NCI-H2081 treated with DMSO at 0.1 percent for 48 hours (cell line): ENCODE measurements at places on chromosomes 1 and 21.

- DNase-seq, result no peak
These were observed 30.3 kb upstream of the CLIC4 start for GRCh38 chr1:24714859-24715520.

GRCh38 chr1:183080406-183080805 is 57.2 kb downstream of the LAMC1 start:
- no peak for DNase-seq

DNA sequence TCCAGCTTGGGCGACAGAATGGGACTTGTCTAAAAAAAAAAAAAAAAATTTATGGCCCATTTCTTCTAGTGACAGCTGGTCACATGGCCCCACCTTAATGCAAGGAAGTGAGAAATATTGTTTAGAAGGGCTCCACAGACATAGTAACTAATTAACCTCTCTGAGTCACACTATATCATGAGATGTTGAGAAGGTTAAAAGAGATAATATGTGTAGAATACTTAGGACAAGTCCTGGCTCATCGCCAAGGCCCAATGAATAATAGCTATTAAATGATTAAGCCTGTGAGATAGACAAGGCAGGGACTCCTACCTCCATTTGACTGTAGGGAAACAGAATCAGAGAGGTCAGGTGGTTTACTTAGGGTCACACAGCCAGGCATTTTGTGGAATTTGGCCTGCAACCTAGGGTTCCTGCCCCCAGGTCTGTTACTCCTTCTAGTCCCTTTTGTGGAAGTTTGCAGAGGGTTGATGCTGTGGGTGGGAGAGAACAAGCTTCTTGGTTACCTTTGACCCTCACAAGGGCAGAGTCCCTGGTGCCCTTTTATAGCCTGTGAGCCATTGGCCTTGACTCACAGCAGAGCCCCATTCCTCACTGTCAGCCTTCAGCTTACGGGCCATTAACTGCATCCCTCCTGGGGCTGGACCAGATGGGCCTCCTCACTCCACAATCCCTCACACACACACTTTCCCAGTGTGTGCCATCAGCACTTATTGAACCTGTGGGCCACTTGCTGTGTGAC is 48.5 kb downstream of the OPRD1 start:
- no peak for DNase-seq

DNA sequence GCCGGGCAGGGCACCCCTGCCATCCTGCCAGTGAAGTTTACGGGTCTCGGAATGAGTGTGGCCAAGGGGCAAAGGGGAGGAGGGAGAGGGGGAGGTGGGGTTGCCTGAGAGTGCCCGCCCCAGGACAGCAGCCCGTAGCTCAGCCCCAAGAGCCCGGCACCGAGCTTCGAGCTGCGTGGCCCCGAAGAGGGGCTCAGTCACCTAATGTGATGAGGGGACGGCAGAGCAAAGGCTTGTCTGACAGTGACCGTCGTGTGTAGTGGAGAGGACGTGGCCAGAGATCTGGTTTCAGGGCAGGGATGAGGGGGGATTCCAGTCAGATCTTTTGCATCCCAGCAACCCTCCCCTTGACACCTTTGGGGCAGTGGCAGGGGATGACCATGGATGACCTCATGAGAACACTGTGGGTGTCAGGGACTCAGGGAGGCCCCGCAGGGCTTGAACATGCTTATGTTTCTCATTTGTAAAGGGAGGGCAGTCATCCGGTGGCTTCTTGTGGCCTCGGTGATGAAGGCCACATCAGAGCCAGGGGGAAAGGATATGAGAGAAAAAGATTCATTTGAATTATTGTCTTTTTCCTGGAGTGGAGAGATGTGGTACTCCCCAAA is 1.1 kb upstream of the TRPM2 start:
- DNase-seq, result no peak

GRCh38 chr1:14655385-14655784 is 56.9 kb downstream of the KAZN start:
- no peak for DNase-seq

DNA sequence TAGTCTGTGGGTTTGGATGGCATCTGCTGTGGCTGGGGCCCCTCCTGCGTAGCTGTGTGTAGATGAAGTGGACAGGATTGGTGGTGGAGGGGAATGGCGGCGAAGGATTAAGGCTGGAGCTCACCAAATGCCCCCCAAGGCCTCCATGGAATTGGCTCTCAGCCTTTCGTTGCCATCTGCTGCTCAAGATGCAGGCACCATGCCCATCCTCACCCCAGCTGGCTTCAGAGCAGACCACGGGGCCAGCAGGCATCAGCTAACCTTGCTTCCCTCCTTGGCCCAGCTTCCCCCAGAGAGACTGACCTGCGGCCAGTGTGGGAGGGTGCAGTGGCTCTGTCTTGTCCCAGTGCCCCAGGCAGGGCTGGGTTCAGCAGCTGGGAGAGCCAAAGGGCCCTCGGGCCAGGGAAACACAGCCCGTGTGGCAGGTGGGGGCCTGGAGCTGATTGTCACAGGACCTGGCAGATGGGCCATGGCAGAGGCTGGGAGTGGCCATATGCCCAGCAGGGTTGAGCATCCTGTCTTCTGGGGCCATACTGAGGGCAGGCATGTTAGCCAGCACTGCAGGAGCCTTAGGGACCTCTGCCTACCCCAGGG is 66.8 kb upstream of the ACTL8 start:
- DNase-seq, result no peak

GRCh38 chr1:183585038-183585437 is 5.2 kb downstream of the NCF2 start:
- DNase-seq, result no peak

DNA sequence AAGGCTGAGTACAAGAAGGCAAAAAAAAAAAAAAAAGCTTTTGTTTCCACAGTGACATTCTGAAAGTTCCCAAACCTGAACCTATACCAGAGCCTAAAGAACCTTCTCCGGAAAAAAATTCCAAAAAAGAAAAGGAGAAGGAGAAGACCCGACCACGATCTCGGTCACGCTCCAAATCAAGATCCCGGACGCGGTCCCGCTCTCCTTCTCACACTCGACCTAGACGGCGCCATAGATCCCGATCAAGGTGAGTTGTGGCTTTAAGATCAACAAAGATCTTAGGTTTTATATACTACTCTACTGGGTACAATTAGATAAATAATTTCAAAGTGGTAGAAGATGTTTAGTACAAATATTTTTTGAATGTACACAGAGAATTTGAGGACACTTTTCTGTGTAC is 9.3 kb downstream of the SRRM1 start:
- DNase-seq, result no peak

GRCh38 chr1:16478091-16478490 is 36.0 kb downstream of the RNU1-1 start:
- DNase-seq, result no peak

DNA sequence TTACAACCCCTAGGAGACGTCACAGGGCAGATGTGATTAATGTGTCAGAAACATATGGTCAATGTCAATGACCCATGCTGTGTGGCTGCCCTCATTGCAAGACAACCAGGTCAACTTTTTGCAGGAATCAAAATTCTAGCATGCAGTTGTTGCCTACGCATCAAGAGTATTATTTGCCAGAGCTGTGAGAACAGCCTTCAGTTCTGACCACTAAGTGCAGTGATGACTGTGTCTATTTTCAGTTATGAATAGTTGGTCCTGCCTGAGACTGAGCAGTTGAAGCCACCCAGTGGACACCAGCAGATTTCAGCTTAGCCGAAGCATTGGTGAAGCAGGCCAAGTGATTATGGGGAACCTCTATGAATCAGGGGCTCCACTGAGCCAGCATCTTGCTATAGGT is 47.3 kb downstream of the LYPLAL1 start:
- DNase-seq, result no peak

- no peak for DNase-seq
These were observed 70.3 kb downstream of the CD46 start for GRCh38 chr1:207822124-207822601.

- no peak for DNase-seq
These were observed 9.4 kb downstream of the HSPG2 start for GRCh38 chr1:21927533-21928237.

- no peak for DNase-seq
These were observed 122.7 kb downstream of the SIK1 start for GRCh38 chr21:43304206-43304605.

DNA sequence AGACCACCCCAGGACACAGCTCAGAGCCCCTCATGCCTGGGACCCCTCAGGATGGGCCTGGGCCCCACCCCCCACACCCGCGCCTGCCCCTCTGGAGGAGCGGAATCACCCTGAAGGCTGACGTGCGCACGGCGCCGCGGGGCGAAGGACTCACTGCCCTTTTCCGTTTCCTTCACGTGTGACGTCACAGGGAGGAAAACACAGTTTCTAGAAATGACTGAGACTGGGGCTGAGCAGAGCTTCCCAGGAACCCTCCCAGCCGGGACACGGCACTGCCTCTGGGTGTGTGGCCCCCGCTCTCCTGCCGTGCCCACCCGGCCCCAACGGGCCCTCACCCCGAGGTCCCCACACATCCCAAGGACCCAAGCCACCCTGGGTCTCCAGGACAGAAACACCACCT is 5.4 kb upstream of the TNFRSF4 start:
- DNase-seq, result no peak

- DNase-seq, result no peak
These were observed 325.8 kb upstream of the PBX1 start for GRCh38 chr1:164233149-164233548.

DNA sequence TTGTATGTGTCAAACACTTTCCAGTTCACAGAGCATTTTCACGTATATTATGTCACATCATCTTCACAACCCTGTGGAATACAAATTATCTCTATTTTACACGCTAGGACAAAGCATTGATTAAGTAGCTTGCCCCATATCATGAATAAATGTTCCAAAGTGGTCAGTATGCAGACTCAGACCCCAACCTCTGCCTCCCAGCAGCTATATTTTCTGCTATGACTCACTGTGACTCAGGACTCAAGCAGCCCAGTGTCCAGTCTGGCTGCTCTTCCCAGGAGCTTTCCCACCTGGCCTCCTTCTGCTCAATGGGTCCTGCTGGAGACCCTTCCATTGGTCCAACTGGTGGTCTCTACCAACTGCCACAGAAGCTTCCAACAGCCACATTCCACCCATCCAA is 56.0 kb upstream of the RAP1A start:
- no peak for DNase-seq

DNA sequence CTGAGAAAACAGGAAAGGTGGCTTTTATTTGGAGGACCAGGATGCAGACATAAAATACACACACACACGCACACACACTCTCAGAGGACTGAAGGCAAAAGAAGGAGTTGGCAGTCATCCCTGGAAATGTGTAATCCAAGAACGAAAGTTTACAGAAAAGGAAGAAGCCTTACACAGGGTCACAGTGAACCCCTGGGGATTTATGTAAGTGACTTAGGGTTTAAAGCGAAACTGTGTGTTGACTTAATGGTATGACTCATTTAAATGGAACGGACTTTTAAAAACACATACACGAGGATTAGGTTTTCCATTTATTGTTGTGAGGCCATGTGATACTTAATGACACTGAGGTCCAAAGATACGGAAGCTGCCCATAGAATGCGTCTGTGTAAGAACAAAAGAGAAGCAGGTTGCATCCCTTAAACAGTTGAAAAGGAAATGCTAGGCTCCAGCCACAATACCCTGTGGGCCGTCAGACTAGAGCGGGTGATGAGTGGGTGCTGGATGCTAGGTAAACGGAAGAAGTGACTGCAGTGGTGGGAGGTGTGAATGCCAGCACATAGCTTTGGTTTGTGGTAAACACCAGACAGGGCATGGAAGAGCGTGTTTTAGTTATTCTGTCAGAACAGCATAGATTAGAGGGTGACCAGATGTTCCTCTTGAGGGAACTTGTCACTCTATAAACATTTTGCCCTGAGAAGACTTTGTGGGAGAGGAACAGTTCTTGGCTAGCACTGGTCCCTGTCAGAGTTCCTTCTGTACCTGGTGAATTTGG is 21.6 kb upstream of the BCL10 start:
- DNase-seq, result peak; percentile 57

DNA sequence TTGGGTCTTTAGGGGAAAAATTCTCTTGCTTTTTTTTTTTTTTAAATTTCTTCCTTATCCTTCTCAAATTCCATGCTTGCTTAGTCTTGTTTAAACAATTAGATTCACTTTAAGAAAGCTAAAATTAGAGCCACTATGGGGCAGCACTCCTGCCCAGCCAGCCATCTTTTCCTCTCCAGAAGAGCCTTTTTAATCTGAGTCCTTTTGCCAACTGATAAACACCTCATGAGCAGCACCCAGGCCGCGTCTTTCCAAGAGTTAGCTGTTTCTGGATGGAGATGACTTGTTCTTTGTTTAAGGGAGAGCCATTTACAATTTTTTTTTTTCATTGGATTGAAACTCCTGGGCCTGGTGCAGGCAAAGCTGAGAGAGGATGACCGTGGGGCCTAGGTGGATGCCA is 53.3 kb upstream of the TSPAN2 start:
- no peak for DNase-seq

DNA sequence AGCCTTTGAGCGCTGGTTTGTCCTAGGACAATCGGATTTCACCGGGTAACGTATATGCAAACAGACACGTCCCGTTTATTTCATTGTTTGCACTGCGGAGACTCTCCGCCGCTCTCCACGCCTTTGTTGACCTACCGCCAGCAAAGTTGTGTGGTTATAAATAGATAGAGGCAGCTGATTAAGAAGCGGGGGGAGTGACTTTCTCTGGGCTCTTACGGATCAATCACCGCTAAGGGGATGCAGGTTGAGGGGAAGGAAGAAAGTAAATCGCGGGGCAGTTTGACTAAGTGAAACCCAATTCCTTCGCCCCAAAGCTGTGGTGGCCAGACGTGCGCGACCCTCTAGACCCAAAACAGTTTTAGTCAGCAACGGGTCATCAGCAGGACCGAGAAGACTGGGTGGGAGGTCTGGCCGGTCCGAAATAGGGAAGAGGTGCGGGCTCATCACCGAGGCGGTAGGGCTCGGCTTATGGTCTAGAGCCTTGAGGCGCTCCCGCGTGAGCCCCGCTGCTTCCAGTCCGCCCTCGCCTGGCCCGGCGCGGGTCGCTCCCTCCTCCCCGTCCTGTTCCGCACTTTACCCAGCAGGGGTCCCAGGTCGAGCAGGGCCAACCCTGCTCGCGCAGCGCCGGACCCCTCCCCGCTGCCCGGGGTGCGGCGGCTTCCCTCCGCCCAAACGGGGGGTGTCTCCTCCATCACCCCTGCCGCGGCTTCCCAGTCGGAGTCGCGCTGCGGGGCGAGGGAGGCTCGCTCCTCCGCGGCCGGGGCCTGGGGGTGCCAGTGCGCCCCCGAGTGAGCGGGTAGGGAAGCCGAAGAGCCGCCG is 120.8 kb upstream of the RRP15 start:
- DNase-seq, result no peak

GRCh38 chr1:171805395-171806115 is 24.1 kb downstream of the METTL13 start:
- DNase-seq, result no peak

DNA sequence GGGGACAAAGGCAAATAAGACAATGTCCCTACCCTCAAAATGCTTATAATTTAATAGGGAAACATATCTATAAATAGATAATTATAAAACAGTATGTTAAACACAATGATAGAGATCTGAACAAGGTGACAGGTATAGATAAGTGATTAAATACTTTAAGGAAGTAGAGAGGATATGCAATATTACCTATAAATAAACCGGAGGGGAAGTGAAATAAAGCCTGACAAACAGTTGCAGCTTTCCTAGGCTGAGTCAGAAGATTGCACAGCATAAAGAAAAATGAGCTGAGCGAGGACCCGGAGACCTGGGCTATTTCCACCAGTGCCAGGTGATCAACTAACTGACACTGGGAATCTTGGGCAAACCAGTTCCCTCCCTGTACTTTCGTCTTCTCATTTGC is 11.5 kb upstream of the PSRC1 start:
- DNase-seq, result no peak
